Stimulated activated CD4-positive, alpha-beta T cell treated with anti-CD3 and anti-CD28 coated beads, Interleukin-1b, Interleukin-23, amount 100 ng/mL, for 4 hours (primary cell): ENCODE measurements at places on chromosomes 6 and 20.

- no peak for DNase-seq
Measured at GRCh38 chr6:72948153-72948552, 277.1 kb downstream of the KHDC1L start.

- no peak for DNase-seq
Measured at GRCh38 chr6:107564589-107564951, 74.7 kb downstream of the SOBP start.

DNA sequence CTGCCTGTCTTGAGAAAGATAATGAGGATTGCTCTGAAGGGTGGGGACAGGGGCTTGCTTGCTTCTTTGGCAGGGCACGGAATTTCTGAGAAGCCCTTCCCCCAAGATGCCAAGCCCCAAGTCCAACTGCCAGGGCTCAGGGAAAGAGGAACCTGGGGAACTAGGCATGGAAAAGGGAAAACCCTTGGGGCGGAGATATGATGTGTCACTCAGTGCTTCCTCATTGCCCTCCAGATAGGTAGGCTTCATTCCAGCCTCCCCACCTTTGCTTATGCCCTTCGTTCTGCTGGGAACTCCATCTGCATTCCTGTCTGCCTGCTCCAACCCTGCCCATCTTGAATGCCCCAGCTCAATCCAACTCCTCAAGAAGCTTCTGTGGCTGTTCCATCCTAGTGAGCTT is 61.2 kb downstream of the VEGFA start:
- DNase-seq, result no peak

DNA sequence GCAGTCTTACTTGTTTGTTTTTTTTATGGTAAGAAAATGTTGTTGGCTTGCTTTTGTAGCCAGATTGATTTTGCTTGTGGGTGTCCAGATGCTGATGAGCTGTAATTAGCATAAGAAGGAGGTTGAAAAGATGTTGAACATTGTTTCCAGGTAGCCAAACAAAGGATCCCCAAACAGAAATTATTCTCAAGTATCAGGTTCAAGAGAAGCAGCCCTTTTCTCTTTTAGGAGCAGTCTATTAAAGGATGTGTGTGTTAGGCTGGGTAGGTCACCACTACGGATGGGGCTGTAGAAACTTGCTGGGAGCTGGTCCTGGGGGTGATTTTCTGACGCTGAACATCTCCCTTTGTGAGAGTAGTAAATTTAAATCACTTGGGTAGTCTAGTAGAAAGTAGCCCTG is 86.9 kb upstream of the VSTM2L start:
- DNase-seq, result no peak

DNA sequence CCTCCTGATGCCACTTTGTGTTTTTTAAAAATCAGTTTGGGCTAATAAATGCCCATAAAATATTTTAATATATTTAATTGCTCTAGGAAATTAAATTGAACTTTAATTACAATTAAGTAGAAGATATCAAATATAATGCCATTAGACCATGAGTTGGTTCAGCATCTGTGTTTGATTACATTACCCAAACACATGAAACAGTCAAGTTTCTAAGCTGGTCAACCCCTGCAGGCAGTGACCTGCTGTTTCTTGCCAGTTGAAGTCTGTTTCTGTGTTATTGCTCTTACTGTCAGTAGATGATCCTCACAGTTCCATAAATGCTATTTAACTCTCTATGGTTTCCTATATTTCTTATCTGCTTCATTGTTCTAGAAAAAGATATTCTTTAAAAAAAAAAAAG is 9.7 kb upstream of the TENT5A start:
- DNase-seq, result no peak
